Activated T-cell treated with anti-CD3 and anti-CD28 coated beads, Interleukin-2, amount 50 U/mL, for 48 hours (primary cell): ENCODE measurements at places on chromosomes 12 and 14.

- no peak for DNase-seq
Measured at GRCh38 chr14:61706096-61706690, 10.9 kb downstream of the HIF1A start.

DNA sequence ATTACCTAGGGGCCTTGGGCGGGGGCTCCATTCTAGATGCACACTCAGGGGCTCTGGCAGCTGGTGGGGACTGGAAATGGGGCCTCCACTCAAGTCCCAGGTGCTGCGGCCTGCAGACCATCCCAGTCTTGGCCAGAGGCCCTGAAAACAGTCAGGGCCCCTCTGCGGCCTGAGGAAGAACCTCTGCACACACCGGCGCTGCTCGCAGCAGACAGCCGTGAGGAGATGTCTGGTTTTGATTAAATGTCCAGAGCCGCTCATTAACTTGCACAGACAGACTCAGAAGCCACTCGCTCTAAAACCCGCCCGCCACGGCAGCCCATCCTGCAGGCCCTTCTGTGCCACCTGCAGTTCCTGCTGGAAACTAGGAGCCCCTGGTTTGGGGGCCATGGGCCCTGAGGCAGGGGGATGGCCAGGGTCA, 36.4 kb upstream of the NCOR2 start:
- DNase-seq, result no peak

DNA sequence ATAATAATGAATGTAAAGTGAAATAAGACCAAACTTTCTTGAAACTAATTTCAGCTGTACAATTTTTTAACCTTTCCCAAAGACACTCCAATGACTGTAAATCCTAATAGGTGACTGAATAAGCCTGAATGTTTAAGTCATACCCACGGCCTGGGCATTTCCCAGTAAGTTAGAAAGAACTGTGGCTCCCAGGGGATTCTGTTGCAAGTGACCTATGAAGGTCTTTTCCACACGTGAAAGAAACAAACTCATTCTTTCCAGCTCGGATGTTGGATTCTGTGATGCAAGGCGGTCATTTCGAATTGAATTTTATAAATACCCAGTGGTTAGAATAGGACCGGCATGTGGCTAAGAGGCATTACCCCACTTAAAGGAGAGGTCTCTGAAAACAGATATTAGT, 1134.4 kb downstream of the GALC start:
- no peak for DNase-seq

GRCh38 chr12:130636370-130636769, 79.7 kb downstream of the RIMBP2 start:
- no peak for DNase-seq
